ENCODE measurements at places on chromosomes 5 and 9. TPM values are rescaled to one million over a fixed set of nuclear protein-coding genes. Genes with fewer than 3 reads are reported as not detected.

The SPINK7 gene
- total RNA-seq = 138 TPM

The CDC20B gene
- not detected for total RNA-seq

The UBAC1 gene
- 42.6 TPM for total RNA-seq

The STING1 gene
- total RNA-seq = 45.5 TPM

The ECM2 gene
- 0.56 TPM for total RNA-seq

The GLRA1 gene
- not detected for total RNA-seq

The FRRS1L gene
- total RNA-seq = not detected

The PAEP gene
- total RNA-seq = not detected

The HRH2 gene
- total RNA-seq = 0.76 TPM

The IFNE gene
- 5.6 TPM for total RNA-seq

The PRLR gene
- 7.6 TPM for total RNA-seq

The TMEM38B gene
- 4.1 TPM for total RNA-seq

The ZNF883 gene
- total RNA-seq = 1.0 TPM

The LCNL1 gene
- total RNA-seq = 0.20 TPM

The SIL1 gene
- total RNA-seq = 29.3 TPM

The STPG3 gene
- not detected for total RNA-seq

The SVEP1 gene
- 1.2 TPM for total RNA-seq

The PCDHB3 gene
- total RNA-seq = 0.52 TPM

The THG1L gene
- 10.6 TPM for total RNA-seq
